ENCODE measurements at places on chromosomes 11 and 22.
A peak's percentile ranks its signal among the peaks of the same experiment; 100 is the strongest.

DNA sequence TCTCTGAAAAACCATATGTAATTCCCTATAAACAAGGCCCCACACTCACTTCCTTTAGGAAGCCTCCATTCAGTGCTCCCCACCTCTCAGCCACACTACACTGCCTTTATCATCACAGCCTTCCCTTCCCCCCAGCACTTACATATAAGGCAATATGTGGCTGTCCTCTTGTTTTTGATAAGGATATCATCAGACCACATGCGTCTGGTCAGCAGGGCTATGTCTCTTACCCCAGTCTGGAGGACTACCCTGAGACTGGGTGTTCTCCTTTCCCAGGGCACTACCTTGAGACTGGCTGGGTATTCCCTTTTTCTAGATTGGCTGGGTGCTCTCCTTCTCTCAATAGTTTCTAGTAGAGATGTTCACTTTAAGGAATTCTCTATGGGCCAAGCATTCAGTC, 7.8 kb downstream of the KCNE3 start:
- DNase-seq, result no peak

GRCh38 chr22:31082606-31083376, 1.7 kb downstream of the SMTN start:
- peak; percentile 84 for DNase-seq

DNA sequence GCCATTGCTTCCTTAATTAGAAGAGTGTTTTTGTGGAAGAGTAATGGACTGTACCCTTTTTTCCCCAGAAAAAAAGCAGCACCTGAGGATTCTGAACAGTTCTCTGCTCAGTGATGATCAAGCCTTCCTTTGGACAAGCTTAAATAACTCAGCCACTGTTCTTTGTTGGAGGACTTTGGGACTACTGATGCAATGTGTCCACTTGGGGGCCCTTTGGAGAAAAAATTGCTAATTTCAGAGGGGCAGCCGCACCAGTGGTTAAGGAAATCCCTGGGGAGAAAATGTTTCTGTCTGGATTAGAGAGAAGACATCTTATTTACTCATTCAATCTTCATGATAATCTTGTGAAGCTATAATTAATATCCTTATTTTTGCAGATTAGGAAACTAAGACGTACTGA, 5.3 kb upstream of the KMT2A start:
- DNase-seq, result no peak

- no peak for DNase-seq
Observed at GRCh38 chr11:3703383-3703782, 32.2 kb upstream of the CHRNA10 start.

DNA sequence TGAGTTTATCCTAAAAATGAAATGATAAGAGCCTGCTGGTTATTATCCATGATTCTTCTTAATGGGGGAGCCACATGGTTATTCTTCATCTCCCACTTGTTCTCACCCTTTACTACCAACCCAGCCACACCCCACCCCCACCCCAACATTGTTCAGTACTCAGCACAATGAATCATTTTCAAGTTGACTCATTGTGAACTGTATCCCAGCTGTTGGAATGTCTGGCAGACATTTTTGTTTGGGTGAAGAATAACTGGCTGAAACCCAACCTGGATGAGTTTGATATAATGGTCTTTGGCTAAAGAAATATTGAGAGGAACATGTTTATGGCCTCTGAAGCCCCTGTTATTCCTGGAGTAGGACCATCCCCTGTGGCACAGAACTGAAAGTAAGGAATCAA, 136.2 kb downstream of the ELP4 start:
- peak; percentile 88 for DNase-seq

DNA sequence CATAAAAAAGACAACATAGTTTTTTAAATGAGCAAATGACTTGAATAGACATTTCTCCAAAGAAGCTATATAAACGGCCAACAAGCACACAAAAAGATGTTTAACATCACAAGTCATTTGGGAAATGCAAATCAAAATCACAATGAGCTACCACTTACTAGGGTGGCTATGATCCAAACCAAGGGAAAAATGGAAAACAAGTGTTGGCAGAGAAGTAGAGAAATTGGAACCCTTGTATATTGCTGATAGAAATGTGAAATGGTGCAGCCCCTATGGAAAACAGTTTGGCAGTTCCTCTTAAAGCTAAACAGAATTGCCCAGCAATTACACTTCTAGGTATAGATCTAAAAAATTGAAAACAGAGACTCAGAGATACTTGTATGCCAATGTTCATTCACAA, 29.0 kb downstream of the PAMR1 start:
- no peak for DNase-seq

- peak; percentile 94 for DNase-seq
Observed at GRCh38 chr11:18676803-18677202, 21.8 kb upstream of the TMEM86A start.

GRCh38 chr11:76856571-76856970, 4.1 kb upstream of the ACER3 start:
- DNase-seq, result no peak

DNA sequence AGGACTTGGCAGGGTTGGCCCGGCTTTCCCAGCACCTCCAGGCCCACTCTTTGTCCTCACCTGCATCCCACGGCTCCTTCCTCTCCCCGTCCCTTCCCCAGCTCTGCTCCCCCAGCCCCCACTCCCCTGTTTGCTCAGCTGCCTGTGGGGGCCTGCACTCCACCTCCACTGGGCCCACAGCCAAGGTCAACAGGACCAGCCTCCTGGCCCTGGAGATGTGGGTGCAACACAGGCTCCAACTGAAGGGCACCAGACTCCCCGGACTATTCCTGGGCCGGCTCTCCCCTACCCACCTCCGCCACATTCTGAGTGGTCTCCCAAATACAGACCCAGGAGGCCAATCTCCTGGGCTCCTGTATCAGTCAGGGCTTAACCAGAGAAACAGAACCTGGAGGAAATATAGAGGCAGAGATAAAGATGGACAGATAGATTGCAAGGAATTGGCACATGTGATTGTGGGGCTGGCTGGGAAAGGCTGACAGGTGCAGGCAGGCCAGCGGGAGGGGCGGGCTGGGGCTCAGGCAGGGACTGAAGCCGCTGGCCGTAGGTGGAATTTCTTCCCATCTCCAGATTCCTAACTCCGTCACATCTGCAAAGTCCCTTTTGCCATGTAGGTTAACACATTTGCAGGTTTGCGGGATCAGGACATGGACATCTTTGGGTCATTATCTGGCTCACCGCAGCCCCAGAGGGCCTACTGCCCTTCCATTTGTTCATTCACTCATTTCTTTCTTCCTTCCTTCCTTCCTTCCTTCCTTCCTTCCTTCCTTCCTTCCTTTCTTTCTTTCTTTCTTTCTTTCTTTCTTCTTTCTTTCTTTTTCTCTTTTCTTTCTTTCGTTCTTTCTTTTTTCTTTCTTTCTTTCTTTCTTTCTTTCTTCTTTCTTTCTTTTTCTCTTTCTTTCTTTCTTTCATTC, 45.8 kb upstream of the MYH9 start:
- DNase-seq, result peak; percentile 15

DNA sequence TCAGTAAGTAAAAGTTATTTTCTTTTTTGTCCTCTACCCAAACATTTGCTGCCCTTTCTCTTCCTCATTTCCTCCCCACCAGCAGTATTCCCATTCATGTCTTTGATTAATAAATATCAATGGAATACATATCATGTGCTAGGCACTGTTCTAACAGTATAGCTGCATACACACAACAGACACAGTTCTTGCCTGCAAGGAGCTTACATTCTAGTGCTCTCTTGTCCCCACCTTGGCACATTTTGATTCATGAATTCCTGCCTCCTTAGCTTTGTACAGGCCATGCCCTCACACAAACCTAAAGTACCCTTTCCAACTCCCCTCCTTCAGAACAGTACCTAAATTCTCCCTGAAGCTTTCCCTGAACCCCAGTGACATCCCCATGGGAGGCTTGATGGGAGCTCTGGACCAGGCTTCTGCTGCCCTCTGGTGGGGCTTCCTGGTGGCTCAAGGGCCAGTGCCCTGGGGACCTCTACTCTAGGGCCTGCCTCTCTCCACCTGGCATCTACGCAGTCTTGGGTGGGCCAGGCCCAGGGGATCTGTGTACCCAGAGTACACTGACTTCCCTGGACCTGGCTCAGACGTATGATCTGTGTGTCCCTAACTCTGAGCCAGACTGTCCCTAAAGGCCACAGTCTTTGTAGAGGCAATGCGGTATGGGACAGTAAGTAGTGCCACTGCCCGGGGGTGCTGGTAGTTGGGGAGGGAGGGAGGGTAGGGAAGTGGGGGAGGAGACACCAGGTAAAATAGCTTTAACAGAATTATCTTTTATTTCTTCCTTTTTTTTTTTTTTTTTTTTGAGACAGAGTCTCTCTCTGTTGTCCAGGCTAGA, 14.1 kb downstream of the RPS13 start:
- peak; percentile 62 for DNase-seq

GRCh38 chr11:36062796-36063365, 119.0 kb downstream of the LDLRAD3 start:
- DNase-seq, result no peak

DNA sequence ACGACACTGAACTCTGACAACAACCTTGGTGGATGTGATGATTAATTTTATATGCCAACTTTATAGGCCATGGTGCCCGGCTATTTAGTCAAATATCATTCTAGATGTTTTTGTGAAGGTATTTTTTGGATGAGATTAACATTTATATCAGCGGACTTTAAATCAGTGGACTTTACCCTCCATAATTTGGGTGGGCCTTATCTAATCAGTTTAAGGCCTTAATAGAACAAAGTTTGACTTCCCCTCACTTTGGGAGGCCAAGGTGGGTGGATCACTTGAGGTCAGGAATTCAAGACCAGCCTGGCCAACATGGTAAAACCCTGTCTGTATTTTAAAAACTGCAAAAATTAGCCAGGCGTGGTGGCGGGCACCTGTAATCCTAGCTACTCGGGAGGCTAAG, 4.0 kb downstream of the PRCP start:
- no peak for DNase-seq

DNA sequence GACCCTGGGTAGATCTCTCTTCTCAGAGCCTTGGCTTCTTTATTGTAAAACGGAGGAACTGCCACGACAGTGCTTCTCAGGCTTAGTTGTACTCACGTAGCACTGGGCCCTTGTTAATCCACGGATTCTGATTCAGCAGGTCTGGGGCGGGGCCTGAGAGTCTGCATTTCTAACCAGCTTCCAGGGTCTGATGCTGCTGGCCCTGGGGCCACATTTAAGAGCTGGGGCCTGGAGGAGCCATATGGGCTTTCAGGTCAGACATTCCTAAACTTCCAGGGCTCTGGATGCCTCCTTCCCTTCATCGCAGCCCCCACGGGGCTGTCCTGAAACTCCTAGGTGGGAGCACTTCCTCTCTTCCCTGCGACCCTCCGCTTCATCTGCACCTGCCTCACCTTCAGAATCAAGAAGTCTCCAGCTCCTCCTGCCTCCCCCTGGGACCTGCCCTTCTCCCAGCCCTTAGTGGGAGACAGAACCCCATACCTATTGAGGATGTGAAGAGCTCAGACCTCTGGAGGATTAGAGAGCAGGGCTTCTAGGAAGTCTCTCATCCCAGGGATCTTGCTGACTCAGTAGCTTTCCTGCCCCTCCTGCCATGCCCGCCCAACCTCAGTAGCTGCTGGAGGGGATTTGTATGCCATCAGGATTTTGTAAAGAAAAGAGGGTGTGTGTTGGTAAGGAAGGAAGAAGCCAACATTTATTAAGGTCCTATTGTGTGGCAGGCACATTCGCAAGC, 92.5 kb downstream of the LRRC32 start:
- DNase-seq, result peak; percentile 29

DNA sequence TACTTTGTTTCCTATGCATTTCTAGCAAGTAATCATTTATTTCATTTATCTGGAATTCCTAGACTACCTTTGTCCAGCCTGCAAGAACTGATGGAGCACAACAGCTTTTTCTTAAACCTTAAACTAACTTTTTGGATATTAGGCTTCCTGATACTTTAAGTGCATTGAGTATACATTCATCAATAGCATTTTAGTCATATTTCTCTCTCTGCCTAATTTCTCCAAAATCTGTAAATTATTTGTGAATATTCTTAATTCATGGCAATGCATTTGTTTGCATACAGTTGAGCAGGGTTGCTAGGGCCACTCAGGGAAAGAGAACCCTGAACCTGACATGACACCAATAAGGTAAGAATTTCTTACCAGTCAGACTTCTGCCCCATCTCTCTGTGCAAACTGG, 29.1 kb upstream of the APLNR start:
- DNase-seq, result no peak

- no peak for DNase-seq
Observed at GRCh38 chr22:44869196-44869595, 116.8 kb downstream of the ARHGAP8 start.

DNA sequence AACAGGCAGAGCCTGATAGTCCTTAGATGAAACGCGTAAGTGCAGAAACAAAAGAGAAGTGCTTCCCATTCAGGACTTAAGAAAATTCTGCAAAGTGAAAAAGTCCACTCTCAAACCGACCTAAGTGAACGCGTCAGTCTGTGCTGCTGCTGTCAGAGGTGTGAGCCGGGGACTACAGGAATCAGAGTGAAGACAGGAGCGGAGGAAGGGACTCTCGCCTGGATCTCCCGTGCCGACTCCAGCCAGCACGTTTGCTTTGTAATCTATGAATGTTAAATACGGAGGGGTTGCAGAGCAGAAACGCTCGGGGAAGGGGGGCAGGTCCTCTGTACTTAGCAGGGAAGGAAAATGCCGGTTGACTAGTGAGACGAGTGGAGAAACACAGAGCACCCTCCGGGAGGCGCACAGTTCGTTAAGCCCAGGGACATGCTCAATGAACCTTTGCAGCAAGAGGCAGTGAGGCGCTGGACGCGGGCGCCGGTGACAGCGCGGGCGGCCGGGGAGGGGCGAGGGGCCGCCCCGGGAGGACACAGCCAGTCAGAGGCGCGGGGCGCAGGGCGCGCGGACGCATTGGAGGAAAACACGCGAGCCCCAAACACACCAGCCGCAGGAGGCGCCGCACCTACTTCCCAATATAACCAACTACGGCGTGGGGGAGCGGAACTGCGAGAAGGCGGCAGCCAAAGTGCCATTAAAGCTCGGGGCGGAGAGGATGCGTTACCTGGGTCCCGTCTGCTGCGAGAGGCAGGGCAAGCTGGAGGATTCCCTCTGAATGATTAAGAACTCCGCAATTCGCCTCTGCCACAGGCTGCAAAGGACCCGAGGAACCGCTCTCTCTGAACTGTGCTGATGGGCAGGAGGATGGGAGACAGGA, at the start of gene CNTN5:
CNTN5 (plus strand) TSS at position 598 of the 874 bp plus-strand sequence.
- peak; percentile 49 for DNase-seq

DNA sequence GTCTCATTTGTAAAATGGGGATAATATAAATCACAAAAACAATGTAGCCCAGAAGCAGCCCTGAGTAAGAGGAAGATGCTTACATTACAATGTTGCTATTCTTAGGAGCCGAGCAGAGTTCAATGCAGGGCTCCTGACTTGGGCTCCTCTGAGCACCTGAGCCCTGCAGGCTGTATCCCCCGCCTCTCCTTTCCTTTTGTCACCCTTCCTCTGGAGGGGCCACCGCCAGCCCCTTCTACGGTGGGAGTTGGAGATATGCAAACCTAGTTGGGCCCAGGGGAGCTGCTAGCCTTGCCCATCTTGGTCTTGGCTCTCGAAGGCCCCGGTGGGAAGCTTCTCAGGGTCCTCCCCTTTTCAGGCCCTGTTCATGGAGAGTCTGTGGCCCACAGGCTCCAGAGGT, 8.4 kb upstream of the CSNK1E start:
- no peak for DNase-seq

- DNase-seq, result peak; percentile 84
Observed at GRCh38 chr11:131430473-131431208, 60.2 kb downstream of the NTM start.

- peak; percentile 33 for DNase-seq
Observed at GRCh38 chr11:105070306-105070705, 25.2 kb upstream of the CARD16 start.
